ENCODE measurements at places on chromosomes 2 and 18. TPM values are rescaled to one million over a fixed set of nuclear protein-coding genes. Genes with fewer than 3 reads are reported as not detected.

DNA sequence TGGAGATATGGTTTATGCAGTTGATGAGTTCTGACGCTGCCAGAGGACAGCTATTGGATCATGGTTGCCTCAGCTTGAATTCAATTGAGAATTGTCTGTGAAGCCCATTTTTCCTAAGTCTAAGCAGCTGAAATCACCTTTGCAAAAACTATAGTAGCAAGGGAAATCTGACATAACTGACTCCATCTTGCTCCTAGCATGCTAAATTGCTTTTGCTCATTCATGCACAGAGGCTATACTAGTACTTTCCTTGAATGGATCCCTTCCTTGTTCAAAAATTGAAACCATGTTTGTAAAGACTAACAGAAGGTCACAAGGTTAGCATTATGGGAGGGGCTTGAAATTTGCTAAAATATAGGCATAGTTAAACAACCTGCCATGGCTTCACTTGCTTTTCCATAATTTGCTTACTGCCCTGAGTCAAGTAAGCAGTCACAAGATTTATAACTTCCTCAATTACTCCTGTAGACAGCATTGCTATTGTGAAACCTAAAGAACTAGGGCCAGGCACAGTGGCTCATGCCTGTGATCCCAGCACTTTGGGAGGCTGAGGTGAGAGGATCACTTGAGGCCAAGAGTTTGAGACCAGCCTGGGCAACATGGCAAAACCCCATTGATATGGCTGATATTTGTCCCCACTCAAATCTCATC, 41.2 kb downstream of the CHRNA1 start:
- H3K4me1 ChIP-seq: no peaks in the 10 kb centered on the region
- H3K27me3 ChIP-seq: peaks cover 16% of the 10 kb centered on the region
- no peak for DNase-seq
- no peak overlapping the region for H3K4me3 ChIP-seq
- H3K27ac ChIP-seq: no peak overlapping the region

GRCh38 chr18:62621546-62621945, 93.8 kb upstream of the PHLPP1 start:
- H3K27ac ChIP-seq: peak overlapping the region; percentile 79
- no peaks in the 10 kb centered on the region for H3K36me3 ChIP-seq
- DNase-seq: peak; percentile 63
- peaks cover 5% of the 10 kb centered on the region for H3K27me3 ChIP-seq
- peaks cover 32% of the 10 kb centered on the region for H3K4me1 ChIP-seq
- H3K4me3 ChIP-seq: no peak overlapping the region

- no peak overlapping the region for H3K4me3 ChIP-seq
- H3K27ac ChIP-seq: no peak overlapping the region
- H3K4me1 ChIP-seq: peaks cover 40% of the 10 kb centered on the region
- DNase-seq: no peak
Measured at GRCh38 chr2:44328750-44329149, 32.5 kb downstream of the PREPL start.

DNA sequence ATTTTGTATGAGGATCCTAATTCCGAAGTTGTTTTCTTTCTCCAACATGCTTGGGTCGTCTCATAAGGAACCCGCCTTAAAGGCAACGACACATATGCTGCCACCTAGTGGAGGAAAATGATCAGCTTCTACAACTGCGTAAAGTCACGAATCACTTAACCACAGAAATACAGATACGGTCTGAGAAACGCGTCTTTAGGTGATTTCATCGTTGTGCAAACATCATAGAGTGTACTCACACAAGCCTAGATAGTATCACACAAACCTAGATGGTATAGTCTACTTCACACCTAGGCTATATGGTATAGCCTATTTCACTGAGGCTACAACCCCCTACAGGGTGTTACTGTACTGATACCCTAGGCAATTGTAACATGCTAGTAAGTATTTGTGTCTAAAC, 13.1 kb downstream of the GNLY start:
- no peak for DNase-seq
- H3K4me1 ChIP-seq: peaks cover 67% of the 10 kb centered on the region
- no peak overlapping the region for H3K4me3 ChIP-seq
- peak overlapping the region; percentile 94 for H3K27ac ChIP-seq
- H3K27me3 ChIP-seq: no peaks in the 10 kb centered on the region

DNA sequence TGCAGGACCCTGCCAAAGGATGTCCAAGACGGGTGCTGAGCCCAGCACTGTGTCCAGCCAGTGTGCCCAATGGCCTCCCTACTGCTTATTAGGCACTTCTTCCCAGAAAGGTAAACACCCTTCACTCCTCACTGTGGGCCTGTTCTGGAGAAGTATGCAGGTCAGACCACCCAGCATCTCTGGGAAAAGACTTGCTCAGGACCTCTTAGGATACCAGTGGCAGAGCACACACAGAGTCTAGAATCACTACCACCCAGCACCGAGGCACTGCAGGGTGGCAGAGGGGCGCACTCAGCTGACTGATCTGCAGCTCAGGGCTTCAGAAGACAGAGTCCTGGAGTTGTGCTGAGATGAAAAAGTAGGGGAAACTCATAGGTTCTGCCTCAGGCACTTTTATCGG, 25.8 kb downstream of the XDH start:
- H3K4me1 ChIP-seq: no peaks in the 10 kb centered on the region
- H3K27ac ChIP-seq: no peak overlapping the region
- DNase-seq: no peak
- peaks cover 7% of the 10 kb centered on the region for H3K27me3 ChIP-seq

- H3K4me3 ChIP-seq: no peak overlapping the region
- peaks cover 34% of the 10 kb centered on the region for H3K27me3 ChIP-seq
- no peaks in the 10 kb centered on the region for H3K4me1 ChIP-seq
- no peak for DNase-seq
- H3K36me3 ChIP-seq: no peaks in the 10 kb centered on the region
- H3K27ac ChIP-seq: no peak overlapping the region
Measured at GRCh38 chr2:177124371-177124770, 88.2 kb upstream of the HNRNPA3 start.

DNA sequence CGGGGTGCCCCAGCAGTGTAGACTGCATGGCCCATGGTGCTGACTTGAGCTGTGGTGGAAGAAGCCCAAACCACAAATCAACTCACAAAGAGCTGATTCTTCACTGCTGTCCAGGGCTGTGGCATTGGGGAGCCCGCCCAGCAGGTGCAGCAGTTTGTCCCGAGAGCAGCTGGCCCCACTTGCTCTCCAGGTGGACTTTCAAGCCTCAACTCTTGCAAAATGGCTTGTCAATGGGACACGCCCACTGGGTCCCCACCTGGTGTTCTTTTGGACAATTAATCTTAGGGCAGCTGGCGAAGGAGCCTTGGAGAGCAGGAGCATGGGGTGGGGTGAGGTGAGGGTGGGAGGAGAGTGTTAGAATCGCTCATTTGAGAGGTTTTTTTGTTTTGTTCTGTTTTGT, 117.9 kb downstream of the MYCN start:
- H3K36me3 ChIP-seq: no peaks in the 10 kb centered on the region
- peaks cover 14% of the 10 kb centered on the region for H3K4me1 ChIP-seq
- H3K27ac ChIP-seq: no peak overlapping the region

The TNFRSF11A gene
- total RNA-seq: 1.6 TPM

GRCh38 chr2:183543731-183544130, 419.5 kb downstream of the NUP35 start:
- H3K36me3 ChIP-seq: no peaks in the 10 kb centered on the region
- no peaks in the 10 kb centered on the region for H3K4me1 ChIP-seq
- H3K4me3 ChIP-seq: no peak overlapping the region
- no peak for DNase-seq

DNA sequence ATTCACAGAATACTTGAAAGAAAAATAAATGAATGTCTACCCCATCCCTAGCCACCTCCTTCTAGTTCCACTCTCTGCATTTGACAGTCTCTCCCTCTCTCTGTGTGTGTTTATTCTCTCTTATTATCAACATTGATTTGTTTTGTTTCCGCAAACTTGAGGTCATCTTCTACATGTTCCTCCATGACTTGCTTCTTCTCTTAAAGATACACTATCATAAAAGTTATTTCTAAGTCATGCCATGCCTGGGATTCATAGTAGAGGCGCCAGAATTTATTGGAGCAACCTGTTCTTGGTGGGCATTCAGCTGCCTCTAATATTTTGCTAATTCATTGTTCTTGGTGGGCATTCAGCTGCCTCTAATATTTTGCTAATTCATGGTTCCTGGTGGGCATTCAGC, 58.9 kb upstream of the SMAD7 start:
- H3K4me1 ChIP-seq: no peaks in the 10 kb centered on the region
- H3K4me3 ChIP-seq: no peak overlapping the region
- H3K27ac ChIP-seq: no peak overlapping the region
- DNase-seq: no peak
- H3K36me3 ChIP-seq: no peaks in the 10 kb centered on the region

The TNS1 gene
- 828 TPM for total RNA-seq

The ALLC gene
- not detected for total RNA-seq

- H3K27ac ChIP-seq: no peak overlapping the region
- DNase-seq: no peak
- H3K36me3 ChIP-seq: no peaks in the 10 kb centered on the region
- H3K4me1 ChIP-seq: no peaks in the 10 kb centered on the region
Measured at GRCh38 chr2:52571380-52572347, 1195.9 kb upstream of the CHAC2 start.

DNA sequence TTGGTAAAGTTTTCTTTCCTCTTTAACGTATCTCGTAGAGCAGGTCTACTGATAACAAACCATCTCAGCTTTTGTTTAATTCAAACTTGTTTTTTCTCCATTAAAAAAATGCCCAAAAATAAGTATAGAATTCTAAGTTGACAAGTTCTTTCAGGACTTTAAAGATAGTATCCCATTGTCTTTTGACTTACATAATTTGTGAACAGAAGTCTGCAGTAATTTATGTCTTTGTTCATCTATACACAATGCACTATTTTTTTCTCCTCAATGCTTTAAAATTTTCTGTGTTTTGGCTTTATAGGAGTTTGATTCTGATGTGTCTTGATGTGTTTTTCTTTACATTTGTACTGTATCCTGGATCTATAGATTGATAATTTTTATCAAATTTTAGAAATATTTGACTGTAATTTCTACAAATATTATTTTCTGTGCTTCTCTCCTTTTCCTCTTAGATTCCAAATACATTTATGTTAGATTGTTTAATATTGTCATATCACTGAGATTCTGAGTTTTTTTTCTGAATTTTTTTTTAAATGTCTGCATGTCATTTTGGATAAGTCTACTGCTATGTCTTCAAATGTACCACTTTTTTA, 143.3 kb downstream of the FTCDNL1 start:
- H3K4me1 ChIP-seq: no peaks in the 10 kb centered on the region
- no peaks in the 10 kb centered on the region for H3K36me3 ChIP-seq
- DNase-seq: no peak
- no peak overlapping the region for H3K4me3 ChIP-seq
- no peak overlapping the region for H3K27ac ChIP-seq
- H3K27me3 ChIP-seq: no peaks in the 10 kb centered on the region

GRCh38 chr2:30425326-30425725, 21.7 kb upstream of the LCLAT1 start:
- no peak for DNase-seq
- H3K4me3 ChIP-seq: no peak overlapping the region
- peaks cover 30% of the 10 kb centered on the region for H3K4me1 ChIP-seq
- no peaks in the 10 kb centered on the region for H3K27me3 ChIP-seq
- H3K36me3 ChIP-seq: no peaks in the 10 kb centered on the region

DNA sequence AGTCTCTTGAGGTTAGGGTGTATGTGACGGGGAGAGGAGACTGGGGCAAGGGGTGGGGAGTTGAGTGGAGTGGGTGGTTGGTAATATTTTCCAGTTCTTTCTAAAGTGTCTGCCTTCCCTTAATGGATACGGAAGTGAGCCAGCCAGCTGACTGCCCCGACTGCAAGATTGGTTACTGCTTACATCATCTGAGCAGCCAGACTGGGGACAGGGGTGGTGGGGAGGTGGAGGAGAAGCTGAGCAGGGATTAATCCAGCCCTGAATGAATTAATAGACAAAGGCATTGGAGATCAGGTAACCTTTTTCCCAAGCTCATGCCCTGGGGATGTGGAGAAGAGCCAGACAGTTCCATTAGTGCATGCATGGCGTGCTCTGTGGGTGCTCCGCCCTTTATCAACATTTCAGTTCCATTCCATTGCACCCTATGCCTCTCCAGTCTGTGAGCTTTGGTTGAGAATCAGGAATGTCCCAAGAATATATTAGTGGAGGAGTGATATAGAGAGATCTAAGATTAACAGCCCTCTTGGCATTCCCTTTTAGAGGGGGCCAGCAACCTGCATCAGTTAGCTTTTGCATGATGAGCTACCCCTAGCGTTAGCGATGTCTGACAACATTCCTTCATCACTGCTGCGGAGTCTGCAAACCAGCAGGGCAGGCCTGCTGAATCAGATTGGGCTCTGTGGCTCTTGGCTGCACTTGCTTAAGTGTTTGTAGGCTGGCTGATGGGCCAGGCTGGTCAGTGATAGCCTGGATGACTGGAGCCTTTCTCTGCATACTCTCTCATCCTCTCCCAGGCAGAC, 67.4 kb downstream of the TNP1 start:
- peak overlapping the region; percentile 68 for H3K27ac ChIP-seq
- peaks cover 18% of the 10 kb centered on the region for H3K4me1 ChIP-seq
- no peaks in the 10 kb centered on the region for H3K36me3 ChIP-seq
- no peaks in the 10 kb centered on the region for H3K27me3 ChIP-seq

- H3K27ac ChIP-seq: no peak overlapping the region
- peaks cover 15% of the 10 kb centered on the region for H3K4me1 ChIP-seq
- no peak overlapping the region for H3K4me3 ChIP-seq
- no peaks in the 10 kb centered on the region for H3K36me3 ChIP-seq
- H3K27me3 ChIP-seq: no peaks in the 10 kb centered on the region
Measured at GRCh38 chr2:176283291-176284068, 14.2 kb downstream of the MTX2 start.

The LINC00305 gene
- not detected for total RNA-seq

The IL18R1 gene
- total RNA-seq: 1.8 TPM

GRCh38 chr2:84888401-84889276, 7.8 kb upstream of the TRABD2A start:
- no peaks in the 10 kb centered on the region for H3K36me3 ChIP-seq
- no peak for DNase-seq
- H3K4me1 ChIP-seq: peaks cover 6% of the 10 kb centered on the region

- peak overlapping the region; percentile 93 for H3K27ac ChIP-seq
- peaks cover 86% of the 10 kb centered on the region for H3K4me1 ChIP-seq
- peak overlapping the region; percentile 85 for H3K4me3 ChIP-seq
- peak; percentile 50 for DNase-seq
- H3K36me3 ChIP-seq: no peaks in the 10 kb centered on the region
Measured at GRCh38 chr18:75211953-75212750, 1.6 kb downstream of the TSHZ1 start.

The SERPINB4 gene
- total RNA-seq: not detected

The NEMP2 gene
- total RNA-seq: 1.5 TPM

DNA sequence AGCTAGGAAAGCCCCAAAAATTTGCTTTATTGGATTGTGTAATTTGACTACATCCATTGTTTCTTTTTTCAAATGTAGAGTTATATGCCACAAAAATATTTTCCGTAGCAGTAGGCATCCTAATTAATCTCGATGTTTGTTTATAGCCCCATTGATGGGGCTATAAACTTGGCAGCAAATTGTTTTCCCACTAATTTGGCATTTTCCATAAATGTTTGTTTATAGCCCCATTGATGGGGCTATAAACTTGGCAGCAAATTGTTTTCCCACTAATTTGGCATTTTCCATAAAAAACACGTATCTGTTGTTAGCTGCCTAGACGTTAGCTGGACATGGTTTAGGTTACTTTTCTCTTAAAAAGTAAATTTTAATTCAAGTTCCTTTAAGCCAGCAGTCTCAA, 23.8 kb downstream of the MSH2 start:
- no peaks in the 10 kb centered on the region for H3K4me1 ChIP-seq
- H3K27me3 ChIP-seq: no peaks in the 10 kb centered on the region
- no peak overlapping the region for H3K27ac ChIP-seq
- DNase-seq: no peak
- H3K4me3 ChIP-seq: no peak overlapping the region

- H3K4me1 ChIP-seq: no peaks in the 10 kb centered on the region
- no peak overlapping the region for H3K4me3 ChIP-seq
- H3K27ac ChIP-seq: no peak overlapping the region
- DNase-seq: no peak
- no peaks in the 10 kb centered on the region for H3K27me3 ChIP-seq
- no peaks in the 10 kb centered on the region for H3K36me3 ChIP-seq
Measured at GRCh38 chr2:217108086-217108485, 248.2 kb upstream of the TNP1 start.
